Smooth muscle cell of trachea (primary cell): ENCODE measurements at places on chromosomes 1 and 21. TPM values are rescaled to one million over a fixed set of nuclear protein-coding genes. Genes with fewer than 3 reads are reported as not detected.

RSBN1 gene
- 6.9 and 12.1 TPM in 2 replicates for total RNA-seq

ITLN2 gene
- not detected in 2 replicates for total RNA-seq

OR10Z1 gene
- not detected in 2 replicates for total RNA-seq

RUNX1 gene
- 16.0 and 29.9 TPM in 2 replicates for total RNA-seq

NTMT2 gene
- total RNA-seq = not detected in 2 replicates

LYPLAL1 gene
- 41.7 and 44.8 TPM in 2 replicates for total RNA-seq

CATSPERE gene
- 0.44 and 0.99 TPM in 2 replicates for total RNA-seq

CSMD2 gene
- 2.2 and 5.0 TPM in 2 replicates for total RNA-seq

CD84 gene
- total RNA-seq = not detected in 2 replicates

FHAD1 gene
- 0.33 and 0.44 TPM in 2 replicates for total RNA-seq

ATP5IF1 gene
- total RNA-seq = 86.5 and 192 TPM in 2 replicates

GBP7 gene
- not detected in 2 replicates for total RNA-seq

S100B gene
- total RNA-seq = 0.29 TPM in 1 of 2 replicates, not detected in the other

MYOM3 gene
- not detected in 2 replicates for total RNA-seq

AGMAT gene
- total RNA-seq = 0.99 and 1.6 TPM in 2 replicates

BCAR3 gene
- total RNA-seq = 25.5 and 28.4 TPM in 2 replicates

EFNA3 gene
- 0.29 and 1.3 TPM in 2 replicates for total RNA-seq

OPTC gene
- not detected in 2 replicates for total RNA-seq

LIPI gene
- not detected in 2 replicates for total RNA-seq
